ENCODE measurements at places on chromosomes 4 and X.
A peak's percentile ranks its signal among the peaks of the same experiment; 100 is the strongest.

GRCh38 chr4:155946486-155946885 is 7.2 kb downstream of the CTSO start:
- no peak for DNase-seq

GRCh38 chrX:41512394-41512793 is 65.3 kb downstream of the NYX start:
- DNase-seq: no peak

- DNase-seq: no peak
These were observed 40.5 kb downstream of the USP38 start for GRCh38 chr4:143225167-143225566.

GRCh38 chrX:12360986-12361598 is 222.8 kb downstream of the FRMPD4 start:
- no peak for DNase-seq

GRCh38 chr4:137471895-137472294 is 60.4 kb downstream of the PCDH18 start:
- no peak for DNase-seq

DNA sequence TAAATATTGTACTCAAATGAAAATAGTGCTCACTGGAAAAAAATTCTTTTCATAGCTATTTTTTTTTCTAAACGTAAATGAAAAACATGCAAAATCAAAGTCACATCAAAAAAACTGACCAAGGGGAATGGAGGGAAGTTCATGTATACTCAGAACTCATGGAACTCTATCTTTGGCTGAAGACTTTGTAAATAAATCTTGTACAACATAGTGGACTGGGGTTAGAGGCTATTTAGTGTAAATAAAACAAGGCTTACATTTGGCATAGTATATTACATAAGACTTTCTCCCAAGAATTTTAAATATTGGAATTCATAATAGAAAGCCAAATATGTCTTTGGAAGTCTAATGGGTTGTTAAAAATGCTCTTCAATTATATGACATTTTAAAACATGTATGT is 59.8 kb upstream of the PDE5A start:
- no peak for DNase-seq

DNA sequence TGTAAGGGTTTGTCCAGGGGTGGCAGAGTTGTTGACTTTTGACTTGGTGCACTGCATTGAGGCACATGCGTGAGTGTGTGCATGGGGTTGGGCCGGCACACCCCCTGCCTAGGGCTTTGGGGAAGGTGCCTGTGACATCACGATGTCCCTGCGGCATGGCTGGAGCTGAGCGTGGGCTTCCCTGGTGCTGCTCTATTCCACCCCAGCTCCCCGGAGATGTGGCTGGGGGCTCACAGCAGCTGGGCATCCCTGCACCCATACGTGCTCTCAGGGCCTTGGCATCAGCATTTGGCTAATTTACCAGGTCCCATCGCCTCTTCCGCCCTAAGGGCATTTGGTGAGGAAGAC is 5.7 kb downstream of the PSAPL1 start:
- no peak for DNase-seq

DNA sequence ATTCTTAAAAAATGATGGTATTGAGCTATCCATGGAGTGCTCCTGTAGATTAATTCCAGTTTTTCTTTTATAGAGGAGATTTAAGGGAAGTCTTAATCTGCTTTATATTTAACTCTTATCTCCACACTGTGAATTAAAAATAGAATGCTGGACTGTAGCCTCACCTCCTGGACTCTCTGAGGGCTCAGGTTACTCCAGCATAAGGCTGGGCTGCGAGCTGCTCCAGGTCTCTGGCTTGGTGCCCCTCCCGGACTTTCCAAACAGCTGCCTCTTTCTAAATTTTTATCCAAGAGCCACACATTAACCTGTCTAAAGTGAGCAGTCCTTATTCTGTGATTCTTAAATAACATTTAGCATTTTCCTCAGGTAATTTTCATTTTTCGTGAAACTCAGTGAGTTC is 218.7 kb upstream of the JADE1 start:
- DNase-seq: no peak

DNA sequence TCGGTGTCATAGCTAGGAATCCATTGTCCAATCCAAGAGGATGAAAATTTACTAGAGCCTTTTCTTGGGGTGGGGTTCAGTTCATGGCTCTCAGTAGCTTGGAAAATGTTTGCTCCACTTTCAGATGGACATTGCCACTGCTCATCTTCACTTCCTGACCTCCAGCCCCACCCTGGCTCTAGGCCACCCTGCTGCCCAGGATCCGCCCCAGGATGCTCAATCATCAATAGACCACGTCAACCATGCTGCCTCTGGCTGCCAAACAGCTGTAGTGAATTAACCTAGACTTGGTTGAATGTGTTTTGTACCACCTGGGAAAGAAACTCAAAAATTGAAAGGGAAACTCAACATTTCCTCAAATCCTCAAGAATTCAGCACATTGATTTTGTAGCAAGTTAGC is 37.2 kb upstream of the HSD17B10 start:
- no peak for DNase-seq

DNA sequence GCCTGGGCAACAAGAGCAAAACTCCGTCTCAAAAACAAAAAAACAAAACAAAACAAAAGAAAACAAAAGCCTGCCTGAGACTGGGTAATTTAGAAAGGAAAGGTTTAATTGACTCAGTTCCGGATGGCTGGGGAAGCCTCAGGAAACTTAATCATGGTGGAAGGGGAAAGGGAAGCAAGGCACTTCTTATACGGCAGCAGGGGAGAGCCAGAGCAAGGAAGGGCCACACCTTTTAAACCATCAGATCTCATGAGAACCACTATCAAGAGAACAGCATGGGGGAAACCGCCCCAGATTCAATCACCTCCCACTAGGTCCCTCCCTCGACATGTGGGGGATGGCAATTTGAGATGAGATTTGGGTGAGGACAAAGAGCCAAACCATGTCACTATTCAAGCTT is 122.2 kb downstream of the UBE2K start:
- no peak for DNase-seq

DNA sequence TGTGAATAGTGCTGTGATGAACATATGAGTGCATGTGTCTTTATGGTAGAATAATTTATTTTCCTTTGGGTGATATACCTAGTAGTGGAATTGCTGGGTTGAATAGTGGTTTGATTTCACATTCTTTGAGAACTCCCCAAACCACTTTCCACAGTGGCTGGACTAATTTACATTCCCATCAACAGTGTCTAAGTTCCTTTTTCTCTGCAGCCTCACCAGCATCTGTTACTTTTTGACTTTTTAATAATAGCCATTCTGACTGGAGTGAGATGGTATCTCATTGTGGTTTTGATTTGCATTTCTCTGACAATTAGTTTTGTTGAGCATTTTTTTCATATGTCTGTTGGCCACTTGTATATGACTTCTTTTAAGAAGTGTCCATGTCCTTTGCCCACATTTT is 29.1 kb downstream of the JADE3 start:
- DNase-seq: no peak

DNA sequence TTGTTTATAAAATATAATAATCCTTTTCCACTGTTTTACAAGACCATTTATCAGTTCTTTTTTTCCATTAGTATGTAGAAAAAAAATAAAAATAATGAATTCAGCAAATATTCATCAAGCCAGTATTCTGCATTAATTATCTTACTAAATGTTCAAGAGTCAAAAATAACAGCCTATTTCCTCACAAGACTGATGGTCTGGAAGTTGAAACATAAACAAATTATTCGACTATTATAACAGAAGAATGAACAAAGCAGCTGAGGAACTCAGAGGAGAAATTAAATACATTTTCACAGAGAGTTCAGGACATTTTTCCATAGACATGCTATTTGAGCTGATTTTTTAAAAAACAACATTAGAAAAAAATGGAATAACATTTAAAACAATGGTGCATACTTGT is 2594.8 kb downstream of the ARAP2 start:
- DNase-seq: no peak

DNA sequence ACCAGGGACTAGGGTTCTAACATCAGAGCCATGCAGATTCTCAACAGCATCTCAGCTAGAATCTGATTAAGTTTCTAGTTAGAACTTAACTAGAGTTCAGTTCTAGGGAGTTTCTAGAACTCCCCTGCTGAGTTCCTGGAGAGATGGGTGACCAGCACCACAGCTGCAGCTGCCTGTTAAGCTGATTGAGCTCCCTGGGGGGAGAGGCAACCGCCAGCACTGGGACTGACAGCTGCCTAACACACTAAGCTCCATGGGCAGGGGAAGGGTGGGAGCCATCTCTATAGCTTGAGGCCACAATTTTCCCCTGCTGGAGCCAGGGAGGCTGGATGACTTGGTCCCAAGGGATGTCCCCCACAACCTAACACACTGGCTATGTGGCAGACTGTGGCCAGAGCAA is 84.2 kb downstream of the CHIC1 start:
- no peak for DNase-seq

GRCh38 chrX:50108264-50108663 is 92.5 kb downstream of the AKAP4 start:
- no peak for DNase-seq

DNA sequence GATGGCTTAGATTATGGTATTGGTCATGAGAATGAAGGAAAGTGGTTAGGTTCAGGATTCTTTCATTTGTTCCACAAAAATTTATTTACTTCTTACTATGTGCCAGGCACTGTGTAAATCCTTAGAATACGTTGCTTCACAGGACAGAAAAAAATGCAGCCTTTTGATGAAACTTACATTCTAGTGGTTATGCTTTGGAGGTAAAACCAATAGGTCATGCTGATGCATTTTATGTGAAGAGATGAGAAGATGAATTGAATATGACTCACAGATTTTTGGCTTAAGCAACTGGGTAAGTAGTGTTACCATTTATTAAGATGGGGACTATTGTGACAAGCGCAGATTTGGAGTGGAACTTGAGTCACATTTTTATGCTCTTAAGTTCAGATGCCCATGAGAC is 165.3 kb downstream of the GLRA2 start:
- DNase-seq: no peak

- DNase-seq: no peak
These were observed 564.7 kb downstream of the IL15 start for GRCh38 chr4:142201041-142201440.

DNA sequence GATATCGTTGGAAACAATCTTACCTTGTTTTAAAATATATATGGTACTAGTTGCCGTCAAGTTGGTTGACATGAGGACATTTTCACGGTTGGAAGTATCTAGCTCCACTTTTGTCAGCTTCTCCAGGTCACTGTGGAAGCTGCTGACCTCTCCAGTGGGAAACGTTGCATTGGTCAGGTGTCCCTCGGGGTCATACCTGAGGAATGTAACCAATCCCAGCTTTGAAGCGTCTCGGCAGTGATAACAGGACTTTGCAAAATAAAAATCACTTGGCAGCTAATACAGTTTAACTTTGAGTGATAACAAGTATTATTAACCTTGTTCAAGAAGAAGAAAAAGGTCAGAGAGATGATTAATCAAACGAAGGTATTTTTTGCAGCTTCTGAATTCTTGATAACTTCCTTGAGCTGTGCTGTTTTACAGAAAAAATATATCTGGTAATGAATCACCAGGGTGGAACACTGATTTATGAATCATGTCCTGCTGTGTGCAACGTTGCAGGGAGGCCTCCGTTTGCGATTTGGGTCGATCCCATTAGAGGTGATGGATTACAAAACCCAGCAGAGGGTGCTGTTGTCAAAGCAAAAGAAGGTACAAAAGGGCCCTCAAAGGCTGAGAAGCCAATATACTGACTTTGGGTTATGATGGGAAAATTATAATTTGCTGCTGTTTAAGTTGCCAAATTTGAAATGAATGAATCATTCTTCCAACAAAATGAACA is 60.1 kb downstream of the SH2D1A start:
- DNase-seq: peak; percentile 1

- no peak for DNase-seq
These were observed 12.8 kb downstream of the THAP9 start for GRCh38 chr4:82913305-82913704.

DNA sequence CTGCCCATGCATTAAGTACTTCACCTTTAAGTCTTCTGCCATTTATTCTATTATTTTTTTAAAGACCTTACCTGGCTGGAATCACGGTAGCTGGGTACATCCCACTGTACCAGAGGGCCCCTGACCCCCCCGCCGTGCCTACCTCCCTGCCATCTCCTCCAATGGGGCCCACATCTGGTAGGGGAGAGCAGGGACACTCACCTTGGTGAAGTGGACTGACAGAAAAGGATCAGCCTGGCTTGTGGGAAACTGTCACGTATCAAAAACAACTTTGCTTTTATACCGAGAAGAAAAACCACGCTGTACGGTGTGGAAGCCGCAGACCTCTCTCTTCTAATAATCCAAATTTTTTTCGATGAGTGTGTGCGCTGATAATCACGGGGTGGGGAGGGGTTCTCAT is at the start of gene FOXP3:
Gene FOXP3 (minus strand): TSS at position 251 of the 400 bp plus-strand sequence. CDS start 6,205 bp downstream, outside the sequence.
- DNase-seq: no peak

DNA sequence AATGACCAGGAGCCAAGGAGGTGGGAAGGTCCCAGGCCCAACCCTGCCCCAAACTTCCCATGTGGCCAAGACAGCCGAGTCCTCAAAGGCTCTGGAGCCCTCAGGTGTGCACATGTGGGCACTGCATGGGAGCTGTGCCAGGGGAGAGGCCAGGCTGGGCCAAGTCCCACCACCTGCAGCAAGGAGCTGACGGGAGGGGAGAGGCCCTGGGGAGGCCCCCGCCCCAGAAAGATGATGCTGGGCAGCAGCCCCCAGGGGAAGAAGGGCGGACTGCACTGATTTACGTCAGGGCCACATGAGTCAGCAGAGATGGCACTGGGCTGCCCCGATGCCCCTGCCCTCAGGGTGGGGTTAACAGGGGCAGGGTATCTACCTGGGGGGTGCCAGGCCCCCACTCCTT is 1.4 kb downstream of the L1CAM start:
- no peak for DNase-seq

GRCh38 chr4:78174891-78175290 is 117.8 kb downstream of the FRAS1 start:
- DNase-seq: no peak

DNA sequence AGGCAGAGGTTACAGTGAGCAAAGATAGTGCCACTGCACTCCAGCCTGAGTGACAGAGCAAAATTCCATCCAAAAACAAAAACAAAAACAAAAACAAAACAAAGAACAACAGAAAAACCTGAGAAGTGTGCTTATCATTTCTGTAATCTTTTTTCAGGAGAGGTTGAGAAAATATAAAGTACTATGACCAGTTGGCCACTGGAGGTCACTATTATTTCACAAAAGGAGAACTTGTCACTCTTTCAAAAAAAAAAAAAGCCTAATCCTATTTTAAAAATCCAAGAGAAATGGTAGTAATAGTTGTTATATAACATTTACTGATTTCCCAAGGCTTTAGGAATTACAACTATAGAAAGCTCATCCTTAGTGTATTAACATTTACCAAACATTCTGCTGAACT is 24.9 kb upstream of the RNF150 start:
- no peak for DNase-seq
